ENCODE measurements at places on chromosomes 11 and 22. TPM values are rescaled to one million over a fixed set of nuclear protein-coding genes. Genes with fewer than 3 reads are reported as not detected.

Gene MIAT
- 38.4 TPM for total RNA-seq

Gene SMIM38
- 0.43 TPM for total RNA-seq

DNA sequence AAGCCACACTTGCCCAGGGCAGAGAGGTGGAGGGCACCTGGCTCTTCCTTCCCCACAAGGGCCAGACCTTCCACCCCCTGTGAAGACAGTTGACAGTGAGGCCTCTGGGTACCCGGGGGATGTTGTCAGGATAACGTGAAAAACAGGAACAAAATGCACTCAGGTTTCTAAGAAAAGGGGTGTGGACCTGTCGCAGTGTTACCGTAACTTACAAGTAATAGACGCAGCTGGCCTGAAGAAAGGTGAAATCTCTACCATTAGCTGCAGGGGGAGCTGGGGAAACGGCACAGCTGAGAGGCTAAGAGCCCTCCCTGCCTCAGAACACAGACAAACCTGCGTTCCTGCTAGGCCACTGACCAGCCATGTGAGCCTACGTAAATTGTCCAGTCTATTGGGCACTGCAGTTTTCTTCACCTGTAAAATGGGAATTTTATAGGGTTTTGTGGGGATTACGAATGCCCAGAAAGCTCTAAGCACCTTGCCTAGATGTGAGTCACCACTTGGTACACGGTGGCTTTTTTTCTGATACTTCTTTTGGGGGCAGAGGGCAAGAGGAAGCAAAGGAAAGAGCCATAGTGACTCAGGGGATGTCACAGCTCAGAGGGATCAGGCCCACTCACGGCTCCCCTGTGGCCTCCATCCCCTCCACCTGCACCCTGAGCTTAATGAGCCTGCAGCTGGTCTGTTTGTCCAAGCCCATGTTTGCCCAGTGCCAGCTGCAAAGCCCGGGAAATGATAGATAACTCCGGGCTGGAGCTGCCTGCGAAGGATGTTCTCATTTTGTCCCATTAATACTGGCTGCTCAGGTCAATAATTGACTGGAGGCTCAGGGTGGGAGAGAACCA lies 18.4 kb upstream of the CABP7 start:
- DNase-seq: peak; percentile 81
- H3K27ac ChIP-seq: peak overlapping the region; percentile 34
- H3K27me3 ChIP-seq: peaks cover 2% of the 10 kb centered on the region
- H3K36me3 ChIP-seq: peaks cover 2% of the 10 kb centered on the region

GRCh38 chr22:47100646-47101200 lies 338.3 kb downstream of the TBC1D22A start:
- H3K4me3 ChIP-seq: no peak overlapping the region
- no peak for DNase-seq
- no peak overlapping the region for H3K27ac ChIP-seq
- H3K36me3 ChIP-seq: peaks cover 1% of the 10 kb centered on the region
- H3K27me3 ChIP-seq: no peaks in the 10 kb centered on the region

GRCh38 chr11:102436976-102437375 lies 15.6 kb downstream of the TMEM123 start:
- DNase-seq: no peak
- peaks cover 58% of the 10 kb centered on the region for H3K4me1 ChIP-seq
- peak overlapping the region; percentile 12 for H3K27ac ChIP-seq
- no peak overlapping the region for H3K4me3 ChIP-seq
- peaks cover 78% of the 10 kb centered on the region for H3K36me3 ChIP-seq
- no peaks in the 10 kb centered on the region for H3K27me3 ChIP-seq

DNA sequence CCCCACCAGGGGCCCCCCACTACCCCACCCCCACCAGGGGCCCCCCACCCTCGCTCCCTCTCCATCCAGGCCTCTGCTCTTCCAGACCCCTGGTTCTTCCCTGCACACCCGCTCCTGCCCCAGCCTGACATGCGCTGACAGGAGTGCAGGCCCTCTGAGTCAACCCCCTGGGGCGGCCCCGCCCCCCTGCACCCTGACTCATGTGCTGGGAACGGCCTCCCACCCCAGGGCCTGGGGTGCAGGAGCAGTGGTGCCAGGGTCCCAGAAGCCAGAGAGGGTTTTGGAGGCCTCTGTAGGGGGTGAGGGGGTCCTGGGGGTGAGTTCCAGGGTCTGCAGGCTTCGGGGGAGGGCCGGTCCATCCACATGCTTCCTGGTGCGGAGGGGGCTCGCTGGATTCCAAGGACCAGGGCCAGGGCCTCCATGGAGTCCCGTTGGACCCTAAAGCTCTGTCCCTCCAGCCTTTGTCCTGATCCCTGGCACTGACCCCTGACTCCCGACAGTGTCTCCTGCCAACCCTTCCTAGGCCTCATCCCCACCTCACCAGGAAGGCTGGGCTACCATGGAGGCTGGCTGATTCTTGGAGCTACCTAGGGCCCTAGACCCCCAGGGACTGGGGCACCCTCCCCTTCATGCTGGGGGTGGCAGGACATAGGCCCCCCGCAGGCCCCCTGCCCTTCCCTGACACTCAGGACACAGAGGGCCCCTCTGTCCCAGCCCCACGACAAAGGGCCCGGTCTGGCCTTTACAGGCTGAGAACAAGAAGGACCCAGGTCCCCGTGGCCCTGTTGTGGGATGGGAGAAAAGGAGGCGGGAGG lies 583 bp upstream of the PKP3 start:
- no peak overlapping the region for H3K27ac ChIP-seq
- no peak for DNase-seq
- no peaks in the 10 kb centered on the region for H3K36me3 ChIP-seq
- H3K4me1 ChIP-seq: no peaks in the 10 kb centered on the region
- no peak overlapping the region for H3K4me3 ChIP-seq

Gene TRIM49
- total RNA-seq: not detected

GRCh38 chr22:33024626-33025025 lies 33.6 kb downstream of the SYN3 start:
- no peaks in the 10 kb centered on the region for H3K27me3 ChIP-seq
- DNase-seq: no peak
- H3K4me1 ChIP-seq: no peaks in the 10 kb centered on the region

- DNase-seq: no peak
- no peak overlapping the region for H3K27ac ChIP-seq
- peaks cover 12% of the 10 kb centered on the region for H3K4me1 ChIP-seq
- H3K27me3 ChIP-seq: no peaks in the 10 kb centered on the region
Measured at GRCh38 chr22:40377931-40378330, 7.5 kb downstream of the SGSM3 start.

GRCh38 chr11:68213135-68213515 lies at the start of gene KMT5B:
Gene KMT5B, minus strand, starts transcription at chr11:68213296. Its CDS starts 23,220 bp downstream, at chr11:68190076.
- peaks cover 6% of the 10 kb centered on the region for H3K36me3 ChIP-seq
- H3K4me1 ChIP-seq: peaks cover 36% of the 10 kb centered on the region
- peak within 1 kb of the TSS; percentile 88 for H3K4me3 ChIP-seq
- peak; percentile 87 for DNase-seq
- H3K27ac ChIP-seq: peak within 1 kb of the TSS; percentile 90
- peaks cover 26% of the 10 kb centered on the region for H3K27me3 ChIP-seq

DNA sequence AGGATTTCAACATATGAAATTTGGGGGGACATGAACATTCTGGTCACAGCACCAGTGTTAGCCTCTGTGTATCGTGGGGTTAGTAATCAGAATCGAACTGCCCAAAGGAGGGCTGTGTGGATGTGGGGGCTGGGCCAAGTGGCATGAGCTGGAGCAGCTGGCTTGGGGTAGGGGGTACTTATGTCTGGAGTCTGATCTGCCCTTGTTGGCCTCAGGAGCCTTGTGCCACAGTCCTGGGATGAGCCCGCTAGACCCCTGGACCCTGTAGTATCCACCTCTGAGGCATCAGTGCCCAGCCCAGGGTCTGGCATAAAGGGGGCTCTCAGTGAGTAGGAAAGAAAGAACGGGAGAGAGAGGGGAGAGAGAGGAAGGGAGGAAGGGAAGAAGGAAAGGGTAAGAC lies 67.3 kb downstream of the LRRC32 start:
- peaks cover 2% of the 10 kb centered on the region for H3K27me3 ChIP-seq
- no peak overlapping the region for H3K4me3 ChIP-seq
- H3K36me3 ChIP-seq: no peaks in the 10 kb centered on the region
- peaks cover 5% of the 10 kb centered on the region for H3K4me1 ChIP-seq
- DNase-seq: no peak
- H3K27ac ChIP-seq: no peak overlapping the region

GRCh38 chr11:119974467-119974866 lies 163.4 kb downstream of the TRIM29 start:
- H3K27ac ChIP-seq: no peak overlapping the region
- no peaks in the 10 kb centered on the region for H3K27me3 ChIP-seq
- H3K36me3 ChIP-seq: no peaks in the 10 kb centered on the region
- no peak for DNase-seq
- H3K4me3 ChIP-seq: no peak overlapping the region
- no peaks in the 10 kb centered on the region for H3K4me1 ChIP-seq

Gene MS4A7
- not detected for total RNA-seq

DNA sequence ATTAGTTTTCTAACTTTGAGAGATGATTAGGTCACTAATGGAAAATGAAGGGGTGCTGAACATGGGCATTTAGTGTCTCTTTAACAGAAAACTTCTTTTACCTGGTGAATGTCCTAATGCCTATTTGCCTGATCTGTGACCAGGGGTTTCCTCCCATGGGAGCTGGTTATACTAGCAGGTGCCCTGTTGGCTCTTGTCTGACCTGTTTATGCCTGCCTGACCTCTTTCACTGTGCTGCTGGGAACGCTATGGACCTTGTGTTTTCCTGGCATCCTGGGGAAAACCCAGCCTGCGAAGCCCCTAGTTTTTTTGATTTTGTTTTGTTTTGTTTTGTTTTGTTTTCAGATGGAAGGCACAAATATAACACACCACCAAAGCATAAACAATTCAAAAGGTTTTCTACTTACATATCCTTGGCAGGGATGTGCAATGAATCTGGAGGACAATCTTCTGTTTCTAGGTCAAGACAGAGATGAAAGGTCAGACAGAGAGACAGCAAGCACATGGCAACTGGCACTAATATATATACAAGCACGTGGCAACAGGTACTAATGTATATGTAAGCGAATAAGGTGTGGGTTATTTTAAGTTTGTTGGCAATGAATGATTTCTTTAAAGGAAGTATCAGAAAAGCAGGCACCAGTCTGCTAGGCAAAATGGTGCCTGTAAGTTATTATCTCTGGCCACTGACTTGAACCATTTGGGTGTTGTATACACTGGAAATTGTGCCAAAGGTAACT lies 390.2 kb downstream of the LUZP2 start:
- no peak for DNase-seq
- H3K36me3 ChIP-seq: no peaks in the 10 kb centered on the region
- H3K4me3 ChIP-seq: no peak overlapping the region
- no peaks in the 10 kb centered on the region for H3K27me3 ChIP-seq

GRCh38 chr11:121767433-121767832 lies 314.7 kb upstream of the SORL1-AS1 start:
- H3K36me3 ChIP-seq: no peaks in the 10 kb centered on the region
- no peaks in the 10 kb centered on the region for H3K27me3 ChIP-seq
- no peaks in the 10 kb centered on the region for H3K4me1 ChIP-seq

DNA sequence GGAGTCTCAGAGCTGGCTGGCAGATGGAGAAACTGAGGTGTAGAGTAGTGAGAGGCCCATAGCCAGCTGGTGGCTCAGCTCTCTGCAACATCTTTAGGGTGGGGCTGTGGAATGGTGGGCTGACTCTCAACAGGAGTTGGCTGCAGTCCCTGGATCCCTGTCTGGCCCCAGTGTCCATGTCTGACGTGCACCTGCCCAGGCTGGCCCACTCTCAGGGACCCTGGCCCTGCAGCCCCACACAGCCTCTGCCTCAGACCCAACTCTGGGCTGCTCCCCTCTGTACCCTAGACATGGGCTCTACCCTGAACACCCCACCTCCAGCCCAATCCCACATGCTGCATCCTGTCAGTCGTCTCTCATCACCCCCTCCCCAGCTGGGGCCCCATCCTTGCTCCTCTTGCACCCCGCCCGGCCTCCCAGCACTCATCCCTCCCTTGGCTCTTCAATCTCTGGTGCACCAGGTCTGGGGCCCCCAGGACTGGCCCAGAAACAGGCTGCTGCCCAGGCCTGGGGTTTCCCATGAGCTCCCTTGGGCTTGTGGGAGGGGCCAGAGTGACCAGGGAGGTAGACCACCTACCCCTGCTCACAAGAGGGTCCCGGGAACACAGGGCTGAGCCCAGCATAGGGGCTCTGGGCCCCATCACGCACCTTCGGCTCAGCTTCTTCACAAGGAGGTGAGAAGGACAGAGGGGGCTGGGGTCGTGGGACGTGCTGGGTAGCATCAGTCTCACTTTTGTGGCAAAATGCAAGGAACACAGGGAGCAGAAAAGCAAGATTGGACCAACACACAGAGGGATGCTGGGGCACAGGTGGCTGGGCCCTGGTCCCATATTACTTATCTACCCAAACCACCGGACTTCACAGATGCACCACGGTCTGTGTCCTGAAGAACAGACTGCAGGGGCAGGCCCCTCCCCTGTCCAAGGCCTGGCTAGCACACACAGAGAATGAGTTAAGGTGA lies 31.5 kb downstream of the ARVCF start:
- H3K4me1 ChIP-seq: no peaks in the 10 kb centered on the region
- H3K36me3 ChIP-seq: no peaks in the 10 kb centered on the region
- no peak overlapping the region for H3K27ac ChIP-seq
- H3K4me3 ChIP-seq: no peak overlapping the region

DNA sequence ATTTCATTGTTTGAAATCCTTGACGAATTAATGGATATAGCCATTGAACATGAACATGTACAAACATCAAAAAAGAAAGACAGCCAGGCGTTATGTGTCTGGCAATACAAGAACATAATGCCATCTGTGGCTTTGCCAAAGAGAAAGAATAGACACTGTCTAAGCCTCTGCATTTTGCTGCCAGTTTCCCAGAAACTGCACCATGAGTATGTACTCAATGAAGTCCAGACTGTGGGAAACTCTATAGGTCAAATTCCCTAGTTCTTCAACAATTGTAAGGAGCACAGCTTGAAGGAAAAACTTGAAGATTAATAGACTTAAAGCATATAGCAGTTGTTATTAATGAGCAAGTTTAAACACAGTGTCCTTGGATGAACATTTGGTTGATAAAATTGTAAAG lies 71.3 kb downstream of the BBOX1 start:
- H3K4me1 ChIP-seq: no peaks in the 10 kb centered on the region
- no peaks in the 10 kb centered on the region for H3K27me3 ChIP-seq
- no peak for DNase-seq
- H3K36me3 ChIP-seq: no peaks in the 10 kb centered on the region

DNA sequence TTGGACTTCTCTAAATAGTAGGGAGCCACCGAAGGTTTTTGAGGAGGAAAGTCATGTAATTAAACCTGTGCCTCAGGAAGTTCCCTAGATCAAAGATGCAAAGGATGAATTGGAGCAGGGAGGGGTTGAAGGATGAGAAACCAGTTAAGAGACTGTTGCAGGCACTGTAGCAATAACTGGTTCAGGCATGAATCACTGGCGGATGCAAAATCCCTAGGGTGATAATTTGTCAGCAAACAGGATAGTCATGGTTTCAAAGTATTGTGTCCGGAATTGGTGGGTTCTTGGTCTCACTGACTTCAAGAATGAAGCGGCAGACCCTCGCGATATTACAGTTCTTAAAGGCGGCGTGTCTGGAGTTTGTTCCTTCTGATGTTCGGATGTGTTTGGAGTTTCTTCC lies 19.9 kb downstream of the TRIOBP start:
- H3K27me3 ChIP-seq: no peaks in the 10 kb centered on the region
- no peak overlapping the region for H3K4me3 ChIP-seq
- H3K27ac ChIP-seq: no peak overlapping the region

- DNase-seq: no peak
- no peaks in the 10 kb centered on the region for H3K36me3 ChIP-seq
- no peak overlapping the region for H3K4me3 ChIP-seq
- H3K27me3 ChIP-seq: peaks cover 19% of the 10 kb centered on the region
- no peaks in the 10 kb centered on the region for H3K4me1 ChIP-seq
- no peak overlapping the region for H3K27ac ChIP-seq
Measured at GRCh38 chr11:92219476-92219875, 5.1 kb upstream of the FAT3 start.
